RPMI7951 (cell line): ENCODE measurements at places on chromosomes 4 and X.

- DNase-seq: no peak
These were observed 33.8 kb downstream of the OTUD6A start for GRCh38 chrX:70096052-70096451.

GRCh38 chr4:32163125-32163524 lies 1443.0 kb downstream of the PCDH7 start:
- no peak for DNase-seq

GRCh38 chr4:53039741-53040458 lies 177.8 kb downstream of the RASL11B start:
- no peak for DNase-seq

- no peak for DNase-seq
These were observed 537.0 kb upstream of the DIAPH2 start for GRCh38 chrX:96147681-96148080.

- no peak for DNase-seq
These were observed 439.4 kb downstream of the RAPGEF2 start for GRCh38 chr4:159542296-159542695.
